ENCODE measurements at places on chromosomes 2 and 18.

GRCh38 chr2:95391641-95392310 lies 10.7 kb upstream of the FAHD2A start:
- DNase-seq, result no peak

- no peak for DNase-seq
These were observed 17.5 kb upstream of the HPCAL1 start for GRCh38 chr2:10285191-10285555.

DNA sequence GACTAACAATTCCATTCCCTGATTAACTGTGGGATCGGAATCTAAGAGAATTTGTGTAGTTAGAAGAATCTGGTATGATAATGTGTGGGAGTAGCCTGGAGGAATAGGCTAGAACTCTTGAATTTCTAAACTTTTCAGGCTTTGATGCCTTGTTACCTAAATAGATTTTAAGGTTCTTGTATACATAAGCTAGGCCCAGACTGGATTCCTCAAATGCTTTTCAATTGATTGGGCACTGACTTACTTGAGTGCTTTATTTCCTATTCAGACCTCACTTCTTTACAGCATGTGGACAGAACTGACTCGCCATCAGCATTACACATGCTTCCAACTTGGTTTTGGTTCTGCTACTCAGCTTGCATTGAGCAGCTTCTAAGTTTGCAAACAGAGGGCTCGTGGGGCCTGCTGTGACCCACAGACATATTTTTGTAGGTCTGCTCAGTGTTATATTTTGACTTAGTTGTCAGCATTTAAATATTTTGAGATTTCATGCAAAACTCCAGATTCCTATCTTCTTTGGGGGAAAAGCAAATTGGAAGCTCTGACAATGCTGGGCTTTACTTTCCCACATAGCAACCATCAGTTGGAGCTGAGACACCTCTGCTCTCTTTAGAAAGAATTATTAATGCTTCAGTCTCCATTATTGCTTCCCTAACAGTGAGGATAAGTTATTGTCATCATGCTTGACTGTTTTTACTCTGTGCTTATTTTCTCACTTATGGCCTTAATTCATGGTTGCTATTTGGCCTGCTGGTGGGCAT lies 5.7 kb downstream of the PARD3B start:
- DNase-seq, result no peak

GRCh38 chr2:188919824-188920223 lies 54.3 kb upstream of the COL3A1 start:
- DNase-seq, result no peak

- no peak for DNase-seq
These were observed 624.5 kb downstream of the NR4A2 start for GRCh38 chr2:155708071-155708470.

- DNase-seq, result no peak
These were observed 75.6 kb downstream of the COL3A1 start for GRCh38 chr2:189049709-189050164.

- DNase-seq, result no peak
These were observed 8.5 kb upstream of the AGAP1 start for GRCh38 chr2:235485362-235485761.

GRCh38 chr18:7871560-7872456 lies 304.7 kb downstream of the PTPRM start:
- no peak for DNase-seq

GRCh38 chr2:101608408-101609310 lies 88.8 kb upstream of the MAP4K4 start:
- DNase-seq, result no peak

GRCh38 chr2:236369661-236370062 lies 105.5 kb upstream of the ASB18 start:
- DNase-seq, result no peak

- no peak for DNase-seq
These were observed 70.7 kb downstream of the SOS1 start for GRCh38 chr2:39050109-39050508.

- DNase-seq, result no peak
These were observed 34.6 kb downstream of the MBP start for GRCh38 chr18:77098029-77098428.

DNA sequence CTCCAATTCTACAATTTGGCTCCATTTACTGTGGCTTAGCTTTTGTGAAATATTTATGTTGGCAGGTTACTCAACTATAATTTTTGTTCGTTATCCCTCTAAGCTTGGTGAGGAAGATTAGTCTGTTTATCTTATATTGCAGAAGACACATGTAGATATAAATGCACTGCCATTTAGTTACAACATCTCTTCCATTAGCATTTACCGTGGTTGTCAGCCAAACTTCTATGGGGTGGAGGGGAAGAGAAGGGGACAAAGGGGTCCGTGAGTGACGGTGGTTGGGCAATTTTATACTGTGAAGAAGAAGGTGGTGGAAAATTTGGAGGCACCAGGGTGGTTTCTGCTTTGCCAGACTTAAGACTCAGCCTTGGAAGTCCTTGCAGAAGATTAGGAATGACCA lies 117.6 kb upstream of the CXCR4 start:
- DNase-seq, result peak; percentile 42

- DNase-seq, result no peak
These were observed 114.9 kb downstream of the PMS1 start for GRCh38 chr2:189899101-189899500.

GRCh38 chr2:240411261-240412160 lies 24.0 kb upstream of the GPC1 start:
- no peak for DNase-seq

GRCh38 chr2:16330012-16330411 lies 335.6 kb downstream of the CYRIA start:
- no peak for DNase-seq

GRCh38 chr18:23231340-23232021 lies 96.2 kb downstream of the CABLES1 start:
- peak; percentile 93 for DNase-seq

DNA sequence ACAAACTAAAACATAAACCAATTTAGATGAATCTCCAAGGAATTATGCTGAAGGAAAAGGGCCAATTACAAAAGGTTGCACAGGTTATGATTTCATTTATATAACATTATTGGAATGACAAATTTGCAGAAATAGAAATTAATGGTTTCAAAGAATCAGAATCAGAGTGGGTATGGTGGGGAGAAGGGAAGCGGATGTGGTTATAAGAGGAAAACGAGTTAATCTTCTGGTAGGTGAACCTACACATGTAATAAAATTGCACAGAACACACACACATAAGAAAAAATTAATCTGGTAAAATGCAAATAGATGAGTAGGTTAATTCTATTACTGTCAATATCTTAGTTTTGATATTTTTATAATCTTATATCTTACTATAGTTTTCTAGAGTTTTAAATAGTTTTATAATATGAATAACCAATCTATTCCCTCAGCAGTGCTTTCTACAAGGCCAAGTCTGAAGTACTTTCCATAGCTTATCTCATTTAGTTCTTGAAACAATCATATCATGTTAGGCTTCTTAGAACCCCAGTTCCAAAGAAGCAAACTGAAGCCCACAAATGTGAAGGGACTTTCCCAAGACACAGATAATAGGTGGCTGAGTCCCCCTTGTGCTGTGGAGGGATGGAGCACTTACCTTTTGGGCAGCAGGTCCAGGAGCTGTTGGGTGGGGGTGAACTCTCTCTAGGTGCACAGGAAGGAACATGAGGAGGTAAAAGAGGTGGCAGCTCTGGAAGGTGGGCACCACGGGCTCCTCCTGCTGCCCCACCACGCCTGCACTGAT lies 31.5 kb downstream of the ZNF519 start:
- DNase-seq, result no peak

GRCh38 chr2:120910956-120911951 lies 175.6 kb downstream of the GLI2 start:
- no peak for DNase-seq

DNA sequence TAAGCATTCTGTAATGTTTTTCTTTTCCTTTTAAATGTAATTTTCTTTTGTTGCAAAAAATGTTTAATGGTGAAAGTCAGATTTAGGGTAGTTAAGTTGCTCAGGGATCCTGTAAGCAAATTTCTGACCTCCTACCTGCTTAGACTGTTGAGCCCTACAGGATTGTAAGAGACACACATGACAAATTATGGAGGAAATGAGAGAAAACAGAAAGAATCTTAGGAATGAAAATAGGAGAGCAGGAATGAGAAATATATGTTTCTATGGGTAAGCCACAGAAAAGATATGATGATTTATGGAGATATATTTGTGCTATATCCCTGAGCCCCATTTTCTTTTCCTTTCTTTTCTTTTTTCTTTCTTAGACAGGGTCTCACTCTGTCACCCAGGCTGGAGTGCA lies 28.3 kb downstream of the CYBRD1 start:
- DNase-seq, result no peak

GRCh38 chr2:133497270-133497893 lies 70.9 kb downstream of the NCKAP5 start:
- DNase-seq, result no peak

GRCh38 chr18:46764586-46764985 lies 7.7 kb upstream of the ST8SIA5 start:
- no peak for DNase-seq

DNA sequence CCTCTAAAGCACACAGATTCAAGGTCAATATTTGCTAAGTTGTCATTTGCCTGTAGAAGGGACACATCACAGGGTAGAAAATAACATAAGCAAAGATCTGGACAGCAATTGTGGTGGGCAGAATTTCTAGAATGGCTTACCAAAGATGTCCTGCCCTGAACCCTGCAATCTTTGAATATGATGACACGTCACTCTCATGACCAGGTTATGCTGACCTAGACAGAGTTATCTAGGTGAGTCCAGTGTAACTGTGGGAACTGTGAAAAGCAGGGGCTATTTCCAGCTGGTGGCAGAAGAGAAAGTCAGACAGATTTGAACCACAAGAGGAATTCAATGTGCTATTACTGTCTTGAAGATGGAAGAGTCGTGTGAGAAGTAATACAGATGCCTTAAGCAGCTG lies 112.3 kb upstream of the CNGA3 start:
- no peak for DNase-seq

DNA sequence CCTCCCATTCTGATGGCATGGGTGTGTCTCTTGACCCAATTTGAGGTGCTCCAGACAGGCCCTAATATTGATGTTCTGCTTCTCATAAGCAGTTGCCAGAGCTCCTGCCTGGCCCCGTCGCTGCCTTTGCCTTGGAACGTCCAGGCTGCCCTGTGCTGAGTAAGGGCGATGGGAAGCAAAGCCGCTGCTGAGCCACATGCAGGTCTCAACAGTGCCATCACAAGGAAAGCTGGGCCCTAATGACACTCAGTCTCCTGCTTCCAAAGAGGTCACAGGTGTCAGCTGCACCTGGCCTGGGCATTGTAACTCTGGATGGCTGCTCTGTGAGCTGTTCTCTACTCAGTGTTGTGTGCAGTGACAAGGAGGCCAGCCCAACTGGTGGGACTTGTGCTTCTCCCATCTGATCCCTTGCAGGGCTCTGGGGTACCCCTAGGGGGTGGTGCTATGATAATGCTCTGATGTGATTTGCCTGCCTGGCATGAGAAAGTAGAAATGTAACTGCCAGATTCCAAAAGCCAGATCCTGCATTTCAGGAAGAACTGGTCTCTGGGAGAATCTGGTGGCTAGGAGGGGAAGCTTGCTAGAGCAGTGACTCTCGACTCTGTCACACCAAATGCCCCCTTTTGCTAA lies 8.7 kb downstream of the TTC39C start:
- no peak for DNase-seq

- DNase-seq, result no peak
These were observed 72.0 kb downstream of the STRADB start for GRCh38 chr2:201523506-201523905.

- DNase-seq, result no peak
These were observed 300.1 kb downstream of the TDRD15 start for GRCh38 chr2:21423854-21424253.

- no peak for DNase-seq
These were observed 44.4 kb downstream of the PTPN2 start for GRCh38 chr18:12839526-12840196.

GRCh38 chr2:128626760-128627511 lies 308.3 kb upstream of the HS6ST1 start:
- DNase-seq, result no peak

GRCh38 chr2:42513252-42513918 lies 19.6 kb upstream of the KCNG3 start:
- peak; percentile 4 for DNase-seq

GRCh38 chr2:109473616-109474318 lies 140.0 kb downstream of the SEPTIN10 start:
- no peak for DNase-seq

GRCh38 chr2:227724394-227725039 lies at the start of gene SCYGR6:
TSS of gene SCYGR6 (minus strand) at chr2:227724757. CDS start at chr2:227724757, 0 bp downstream.
- DNase-seq, result no peak

DNA sequence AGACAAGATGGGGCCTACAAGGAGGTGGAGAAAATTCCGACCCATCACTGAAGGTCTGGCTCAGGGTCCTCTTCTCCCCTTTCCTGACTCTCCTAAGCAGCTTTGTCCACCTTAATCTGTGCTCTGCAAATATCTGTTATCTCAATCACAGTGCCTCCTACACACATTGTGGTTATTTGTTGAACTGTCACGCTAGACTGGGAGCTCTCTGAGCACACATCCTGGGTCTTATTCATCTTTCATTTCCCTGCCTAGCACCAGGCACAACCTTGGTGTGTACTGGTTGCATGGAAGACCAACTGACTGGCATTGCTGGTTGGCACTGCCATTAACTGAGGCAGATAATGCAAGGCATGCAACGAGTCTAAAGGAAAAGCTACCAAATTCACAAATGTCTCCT lies 122.9 kb upstream of the ST6GAL2 start:
- DNase-seq, result no peak

- no peak for DNase-seq
These were observed 16.2 kb downstream of the IWS1 start for GRCh38 chr2:127510073-127510472.

DNA sequence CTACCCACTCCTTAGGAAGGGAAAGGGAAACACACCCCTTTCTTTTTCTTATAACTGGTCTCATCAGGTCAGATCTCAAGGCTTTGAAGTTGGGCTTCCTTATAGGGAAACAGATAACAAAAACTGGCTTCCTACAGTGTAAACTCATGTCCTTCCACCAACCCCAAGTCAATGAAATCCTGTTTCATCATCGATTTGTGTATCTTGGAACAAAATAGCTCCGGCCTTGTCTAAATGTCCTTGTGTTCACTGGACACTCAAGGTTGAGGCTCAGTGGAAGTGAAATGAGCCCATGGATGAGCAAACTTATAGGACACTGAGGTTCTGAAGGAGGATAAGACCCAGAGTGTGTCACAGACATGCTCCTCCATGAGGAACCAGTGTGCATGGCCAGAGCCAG lies 156.1 kb upstream of the REV1 start:
- DNase-seq, result no peak

DNA sequence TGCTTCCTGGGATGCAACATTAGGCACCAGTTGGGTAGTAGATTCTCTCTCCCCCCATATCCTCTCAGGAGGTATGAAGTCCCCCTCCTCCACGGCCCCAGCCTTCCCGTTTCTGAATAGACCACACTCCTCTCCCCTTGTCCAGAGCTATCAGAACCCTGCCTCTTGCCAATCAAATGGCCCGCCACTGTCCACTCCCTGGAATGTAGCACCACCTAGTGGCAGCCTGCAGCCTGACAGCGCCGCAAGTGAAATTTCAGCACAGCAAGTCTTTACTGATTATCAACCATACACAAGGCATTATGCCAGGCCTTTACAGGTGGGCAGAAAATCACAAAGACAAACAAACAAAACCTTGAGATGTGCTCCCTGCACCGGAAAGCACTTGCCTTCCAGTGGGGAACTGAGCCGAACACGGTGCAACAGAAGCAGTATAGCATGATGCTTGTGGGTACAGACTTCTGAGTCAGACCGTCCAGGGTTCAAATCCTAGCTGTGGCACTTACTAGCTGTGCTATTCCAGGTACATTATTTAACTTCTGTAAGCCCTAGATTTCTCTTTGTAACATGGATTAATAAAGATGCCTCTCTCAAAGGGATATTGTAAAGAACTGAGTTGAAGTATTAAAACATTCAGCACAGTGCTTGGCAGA lies 174.0 kb downstream of the SMAD2 start:
- DNase-seq, result peak; percentile 62

Data from dermis microvascular lymphatic vessel endothelial cell (primary cell).